HCT116 (cell line): ENCODE measurements at places on chromosomes 3 and 15.
A peak's percentile ranks its signal among the peaks of the same experiment; 100 is the strongest.

- peak; percentile 44 for DNase-seq
Observed at GRCh38 chr3:58414538-58415197, 19.0 kb downstream of the PDHB start.

GRCh38 chr15:67707520-67708283, 117.6 kb upstream of the SKOR1 start:
- no peak for DNase-seq

GRCh38 chr3:100040451-100041225, 73.7 kb downstream of the FILIP1L start:
- no peak for DNase-seq

DNA sequence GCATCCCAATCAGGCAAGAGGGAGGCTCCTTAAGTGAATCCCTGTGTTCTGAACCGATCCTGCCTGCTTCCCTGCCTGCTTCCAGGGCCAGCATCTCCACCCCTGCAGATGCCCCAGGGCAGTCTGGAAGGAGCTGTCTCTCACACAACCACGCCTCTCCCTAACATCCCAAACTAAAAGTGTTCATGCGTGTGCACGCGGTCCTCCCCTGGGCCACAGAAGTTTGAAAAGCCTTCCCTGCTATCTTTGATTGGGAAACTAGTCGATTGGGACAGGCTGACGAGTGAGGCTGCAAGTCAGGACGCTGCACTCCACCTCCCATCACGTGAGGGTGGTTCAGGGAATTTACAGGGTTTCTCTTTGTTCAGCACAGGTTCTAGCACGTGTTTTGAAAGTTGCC, 340.9 kb upstream of the ICE2 start:
- DNase-seq: no peak

DNA sequence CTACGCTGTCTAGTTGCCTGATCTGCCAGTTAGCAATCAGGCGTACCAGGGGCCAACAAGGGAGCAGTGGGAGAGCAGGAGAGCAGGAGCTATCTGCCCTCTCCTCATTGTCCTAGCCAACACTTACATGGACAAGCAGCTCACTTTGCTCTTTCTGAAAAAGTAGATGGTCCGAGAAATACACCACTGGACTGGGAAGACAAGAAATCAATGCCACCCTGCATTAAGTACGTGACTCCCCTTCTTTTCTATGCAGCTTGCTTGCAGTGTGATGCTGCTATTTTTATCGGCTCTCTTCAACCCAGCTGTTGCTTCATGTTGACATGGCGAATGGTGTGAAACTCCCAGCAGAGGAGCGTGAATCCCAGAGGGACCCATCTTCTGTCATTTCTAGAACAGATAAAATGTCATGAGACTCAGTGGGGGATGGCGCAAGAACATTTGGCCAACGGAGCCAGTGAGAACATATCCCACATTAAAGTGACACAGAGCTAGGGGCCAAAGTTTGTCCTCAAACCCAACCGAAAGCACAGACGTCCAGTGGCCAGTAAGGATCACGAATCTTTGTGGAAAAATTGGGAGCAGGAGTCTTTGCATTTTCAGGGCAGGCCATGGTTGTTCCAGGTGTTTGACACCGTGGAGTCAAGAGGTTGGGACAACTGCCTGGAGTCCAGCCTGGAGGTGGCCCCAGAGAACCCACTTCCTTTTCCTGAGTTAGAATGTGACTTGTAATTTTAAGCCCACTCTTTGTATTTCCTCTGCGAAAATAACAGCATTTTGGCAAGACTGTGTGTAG, 53.7 kb upstream of the MEF2A start:
- no peak for DNase-seq

GRCh38 chr3:5276934-5277333, 89.4 kb downstream of the EDEM1 start:
- no peak for DNase-seq

- no peak for DNase-seq
Observed at GRCh38 chr3:134380249-134380648, 6.0 kb upstream of the AMOTL2 start.

- no peak for DNase-seq
Observed at GRCh38 chr3:152355744-152356665, 87.3 kb downstream of the MBNL1 start.

DNA sequence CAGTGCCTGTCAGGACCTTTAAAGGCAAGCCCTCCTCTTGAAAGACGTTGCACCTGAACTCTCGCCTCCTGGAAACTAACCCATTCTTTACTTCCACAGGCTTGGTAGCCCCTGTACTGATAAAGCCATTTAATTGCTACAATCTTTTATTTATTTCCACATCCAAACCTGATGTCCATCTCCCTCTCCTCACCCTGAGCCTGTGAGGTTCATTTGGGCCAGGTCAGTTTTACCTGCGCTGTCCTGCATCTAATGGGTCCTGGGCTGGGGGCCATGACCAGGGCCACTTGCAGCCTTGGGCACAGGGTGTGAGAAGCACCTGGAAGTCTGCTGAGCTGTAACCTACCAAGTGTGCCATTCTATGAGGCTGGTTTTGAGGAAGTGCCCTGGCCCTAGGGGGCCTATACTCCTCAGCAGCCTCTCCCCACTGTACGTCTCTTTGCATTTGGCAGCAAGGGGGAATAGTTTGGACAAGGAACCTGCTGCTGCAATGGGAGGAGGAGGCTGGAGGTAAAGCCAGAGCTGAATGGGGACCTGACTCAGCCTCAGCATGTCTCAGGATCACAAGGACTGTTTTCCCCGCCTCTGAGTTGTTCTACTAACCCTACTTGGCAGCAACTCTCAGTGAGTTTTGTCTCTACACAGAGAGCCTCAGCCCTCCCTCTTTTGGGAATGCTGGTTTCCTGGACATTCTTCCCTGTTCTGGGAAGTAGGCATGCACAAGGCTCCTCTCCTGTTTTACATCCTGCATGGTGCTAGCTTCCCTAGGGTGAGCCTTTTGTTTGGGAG, 53.8 kb downstream of the WDR76 start:
- DNase-seq: no peak

DNA sequence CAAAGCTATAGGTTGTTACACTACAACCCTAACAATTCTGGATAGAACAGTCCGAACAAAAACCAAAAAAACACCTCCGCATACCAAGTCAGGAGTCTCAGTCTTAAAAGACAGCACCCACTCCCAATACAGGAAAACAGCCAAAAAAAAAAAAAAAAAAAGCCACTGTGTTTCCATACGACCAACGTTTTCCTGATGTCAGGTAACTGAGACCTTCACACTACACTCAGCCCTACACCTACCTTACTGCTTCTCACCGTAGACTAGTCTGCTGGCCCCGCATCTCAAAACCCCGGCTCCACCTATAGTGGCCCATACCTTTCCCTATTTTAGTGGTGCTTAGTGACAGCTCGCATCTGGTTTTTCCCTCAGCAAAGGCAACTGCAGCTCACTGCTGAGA, 339.5 kb upstream of the ADAMTS9 start:
- no peak for DNase-seq

- DNase-seq: no peak
Observed at GRCh38 chr3:121781611-121782010, 32.1 kb upstream of the GOLGB1 start.

- no peak for DNase-seq
Observed at GRCh38 chr15:90419738-90420406, 31.8 kb downstream of the IQGAP1 start.

GRCh38 chr15:60961541-60962485, 267.3 kb downstream of the RORA start:
- DNase-seq: no peak

GRCh38 chr15:96766366-96766765, 435.9 kb downstream of the NR2F2 start:
- no peak for DNase-seq

DNA sequence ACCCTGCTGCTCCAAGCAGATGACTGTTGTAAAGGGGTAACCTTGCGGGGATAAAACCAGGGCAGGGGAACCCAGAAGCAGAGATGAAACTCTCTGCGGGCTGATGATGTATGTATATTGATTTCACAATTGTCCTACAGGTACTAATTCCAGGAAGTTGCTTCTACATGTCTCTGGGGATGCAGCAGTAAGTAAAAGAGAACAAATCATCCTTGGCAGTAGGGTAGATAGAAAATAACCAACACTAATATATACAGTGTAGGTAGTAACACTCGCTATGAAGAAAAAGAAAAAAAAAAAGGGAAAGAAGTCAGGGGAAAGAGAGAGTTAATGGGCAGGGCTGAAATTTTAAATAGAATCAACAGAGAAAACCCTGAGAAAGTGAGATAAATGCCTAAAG, 50.2 kb downstream of the EPHA3 start:
- no peak for DNase-seq

DNA sequence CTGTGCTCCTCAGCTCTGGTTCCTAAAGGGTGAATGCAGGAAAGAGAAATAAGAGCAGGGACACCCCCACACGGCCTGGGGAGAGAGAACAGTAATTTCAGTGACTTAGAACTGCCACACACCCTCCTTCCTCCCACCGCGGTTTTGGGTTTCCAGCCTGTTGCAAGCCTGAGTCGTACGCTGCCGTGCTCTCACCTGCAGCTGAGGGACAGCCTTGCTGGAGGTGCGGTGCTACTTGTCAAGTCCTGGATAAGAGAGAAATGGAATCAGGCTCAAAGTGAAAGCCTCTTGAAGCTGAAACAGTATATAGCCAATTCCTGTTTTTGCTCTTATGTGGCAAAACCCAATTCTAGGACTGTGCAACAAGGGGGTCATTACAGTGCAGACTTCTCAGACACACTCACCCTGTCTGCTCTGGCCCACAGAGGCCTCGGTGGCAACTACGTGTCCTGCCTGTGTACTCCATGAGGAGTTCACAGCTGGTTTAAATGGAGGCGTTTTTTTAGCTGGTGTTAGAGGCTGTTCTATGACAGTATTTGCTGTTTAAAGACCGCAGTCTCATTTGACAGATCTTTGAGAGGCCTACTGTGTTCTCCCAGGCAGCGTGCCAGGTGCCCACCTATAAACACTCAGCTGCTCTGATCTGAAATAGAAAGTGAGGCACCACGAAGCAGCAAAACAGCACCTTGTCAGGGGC, 42.9 kb downstream of the TBC1D2B start:
- DNase-seq: no peak

GRCh38 chr3:131712662-131713061, 209.9 kb upstream of the MRPL3 start:
- DNase-seq: no peak

GRCh38 chr3:27859821-27860220, 137.7 kb upstream of the EOMES start:
- no peak for DNase-seq

GRCh38 chr3:47762233-47762632, 19.5 kb downstream of the SMARCC1 start:
- DNase-seq: no peak

DNA sequence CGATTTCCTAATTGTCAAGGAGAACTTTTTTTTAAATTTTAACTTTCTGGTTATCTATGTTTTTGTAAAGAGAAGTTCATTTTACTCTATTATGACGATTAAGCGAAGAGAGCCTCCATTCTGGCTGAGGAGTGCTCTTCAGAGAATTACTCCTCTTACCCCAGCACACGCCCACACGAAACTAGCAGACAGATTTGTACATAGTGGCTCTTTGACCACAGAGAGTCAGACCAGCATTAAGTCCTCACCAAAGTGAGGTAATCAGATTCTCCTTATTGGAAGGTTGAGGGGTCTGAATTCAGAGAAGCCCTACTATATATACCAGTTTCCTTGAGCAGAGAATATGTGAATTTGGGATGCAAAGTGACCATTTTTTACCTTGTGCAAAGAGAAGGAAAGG, 204.8 kb upstream of the TSC22D2 start:
- no peak for DNase-seq

GRCh38 chr3:60809857-60810610, 441.2 kb downstream of the FHIT start:
- no peak for DNase-seq

- no peak for DNase-seq
Observed at GRCh38 chr3:165462636-165463334, 266.6 kb upstream of the SLITRK3 start.

DNA sequence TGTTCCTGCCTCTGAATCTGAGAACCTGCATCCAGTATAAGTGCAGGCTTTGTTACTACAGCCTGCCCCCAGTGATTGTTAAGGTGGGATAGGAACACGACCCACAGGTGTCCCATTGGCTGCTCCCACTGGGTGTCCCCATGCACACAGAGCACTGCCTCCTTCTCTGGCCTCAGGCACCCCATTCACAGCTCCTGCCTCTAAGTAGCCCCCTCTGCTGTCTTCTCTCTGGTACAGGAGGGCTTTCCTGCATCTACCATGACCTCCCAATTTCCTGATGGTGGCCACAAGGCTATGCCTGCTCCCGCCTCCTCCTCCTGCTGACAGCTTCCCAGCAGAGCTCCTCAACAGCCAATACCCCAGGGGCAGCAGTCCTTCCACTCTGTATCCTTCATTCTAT, 238.6 kb upstream of the TMC3 start:
- no peak for DNase-seq

DNA sequence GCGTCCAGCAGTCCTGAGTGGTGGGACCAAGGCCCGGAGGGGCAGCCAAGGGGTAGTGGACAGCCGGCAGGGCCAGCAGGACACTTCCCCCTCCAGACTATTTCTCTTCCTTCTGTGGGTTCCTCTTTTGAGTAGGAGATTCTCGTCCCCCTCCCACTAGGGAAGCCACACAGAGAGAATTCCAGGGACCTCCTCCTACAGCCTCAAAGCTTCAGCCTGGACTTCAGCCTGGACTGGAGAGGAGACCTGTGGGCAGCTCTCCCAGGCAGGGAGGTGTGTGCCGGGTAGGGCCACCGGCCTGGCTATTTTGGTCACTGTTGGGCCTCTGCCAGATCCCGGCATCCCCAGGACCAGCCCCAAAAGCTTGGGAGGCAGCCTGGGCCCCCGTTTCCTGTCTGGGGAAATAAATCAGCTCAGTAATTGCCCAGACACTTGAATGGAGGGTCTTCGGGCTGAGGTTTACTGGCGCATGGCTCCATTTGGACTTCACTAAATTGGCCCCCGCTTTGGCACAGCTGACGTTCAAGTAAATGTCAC, 1.3 kb downstream of the SLC6A6 start:
- DNase-seq: no peak

DNA sequence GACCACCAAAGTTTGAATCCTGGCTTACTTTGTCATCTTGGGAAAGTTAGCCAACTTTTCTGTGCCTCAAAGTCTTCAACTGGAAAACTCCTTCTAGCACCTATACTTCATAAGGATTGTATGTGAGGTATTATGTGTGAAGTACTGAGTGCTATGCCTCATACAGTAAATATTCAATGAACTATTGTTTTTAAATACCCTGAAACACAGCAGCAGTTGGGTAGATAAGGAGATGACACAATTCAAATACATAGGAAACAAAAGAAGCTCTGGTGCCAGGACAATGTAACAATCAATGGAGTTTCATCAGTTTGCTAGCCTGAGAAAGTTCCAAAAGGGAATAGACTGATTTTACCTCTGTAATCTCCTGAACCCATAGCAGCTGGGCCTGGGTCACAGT, 43.3 kb downstream of the TUBGCP4 start:
- DNase-seq: no peak

- no peak for DNase-seq
Observed at GRCh38 chr3:102195198-102195948, 239.4 kb upstream of the ZPLD1 start.
